ENCODE measurements at places on chromosomes 7 and 10. TPM values are rescaled to one million over a fixed set of nuclear protein-coding genes. Genes with fewer than 3 reads are reported as not detected.
A peak's percentile ranks its signal among the peaks of the same experiment; 100 is the strongest.

GRCh38 chr7:74544706-74545469, 91.2 kb downstream of the GTF2IRD1 start:
- DNase-seq = peak; percentile 33

IDI2 gene
- not detected for total RNA-seq

DNA sequence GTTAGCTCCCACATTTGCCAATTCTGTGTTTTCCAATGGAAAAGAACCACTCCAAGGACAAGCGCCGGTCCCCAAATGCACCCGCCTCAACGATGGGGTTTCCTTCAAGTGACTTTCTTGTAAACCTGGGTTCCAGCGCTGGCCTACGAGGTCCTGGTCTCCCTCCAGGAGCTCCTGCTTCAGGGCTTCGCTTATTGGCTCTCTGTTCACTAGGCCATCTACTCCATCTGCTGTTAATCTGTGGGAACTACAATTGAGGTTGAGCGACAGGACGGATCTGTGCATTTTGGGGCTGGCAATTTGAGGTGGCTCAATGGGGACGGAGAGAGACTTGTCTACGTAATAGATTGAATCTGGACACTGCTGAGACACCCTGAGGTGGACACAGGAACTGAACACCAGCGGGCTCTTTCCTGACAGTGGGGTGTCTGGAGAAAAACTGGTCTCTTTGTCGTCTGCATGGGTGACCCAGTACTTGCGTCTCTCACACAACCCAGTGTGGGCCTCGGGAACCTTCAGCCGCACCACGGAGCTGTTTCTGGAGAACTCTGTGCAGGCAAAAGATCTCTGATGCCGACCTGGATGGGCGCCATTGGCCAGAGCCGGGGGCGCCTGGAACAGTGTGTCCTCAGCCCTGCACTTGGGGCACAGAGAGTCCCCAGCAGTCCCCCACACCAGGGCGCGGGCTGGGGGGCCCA, 115.9 kb upstream of the ADAM12 start:
- DNase-seq = peak; percentile 82

TMEM178B gene
- total RNA-seq = not detected

C7orf57 gene
- 0.09 TPM for total RNA-seq

DNA sequence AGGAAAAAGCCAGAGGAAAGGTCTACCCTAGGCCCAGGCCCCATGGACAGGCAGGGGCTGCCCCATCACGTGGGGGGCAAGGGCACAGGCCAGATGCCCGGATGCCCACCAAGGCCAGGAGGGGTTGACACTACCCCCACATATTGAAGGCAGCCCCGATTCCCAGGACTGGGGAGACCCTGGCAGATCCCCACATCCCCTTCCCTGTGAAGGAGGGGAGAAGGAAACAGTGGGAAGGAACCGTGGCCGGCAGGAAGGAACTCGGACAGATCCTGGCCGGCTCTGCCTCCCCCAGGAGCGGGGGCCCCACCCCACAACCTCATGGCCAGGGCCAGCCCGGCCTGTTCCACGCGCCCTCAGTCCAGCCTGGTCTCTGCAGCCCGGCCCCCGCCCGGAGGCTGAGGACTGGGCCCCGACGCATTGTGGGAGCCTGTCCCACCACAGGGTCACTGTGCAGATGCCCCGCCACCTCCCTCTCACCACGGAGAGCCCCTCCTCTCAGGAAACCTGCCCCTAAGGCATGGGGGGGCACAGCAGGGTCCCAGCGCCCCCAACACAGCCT, 41.3 kb downstream of the PAPOLB start:
- no peak for DNase-seq

SAMD9L gene
- 22.6 TPM for total RNA-seq

EBF3 gene
- total RNA-seq = 14.7 TPM

DNA sequence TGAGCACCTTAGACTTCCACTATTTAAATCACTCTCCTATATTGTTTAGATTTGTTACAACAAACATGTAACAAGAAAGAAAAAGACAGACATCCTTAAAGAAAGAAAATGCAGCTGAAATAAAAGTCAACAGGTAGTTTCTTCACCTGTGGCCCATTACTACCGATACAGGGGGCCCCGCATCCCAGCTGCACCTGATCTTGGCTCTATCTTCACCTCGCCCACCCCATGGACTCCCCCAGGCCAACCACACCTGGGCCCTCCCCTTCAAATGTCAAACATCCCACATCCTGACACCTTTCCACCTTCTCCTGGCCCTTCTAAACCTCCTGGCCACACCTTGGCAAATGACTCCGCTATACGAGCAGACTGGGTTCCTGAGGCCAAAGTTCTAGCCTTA, 7.0 kb downstream of the DDX56 start:
- DNase-seq = no peak

DNA sequence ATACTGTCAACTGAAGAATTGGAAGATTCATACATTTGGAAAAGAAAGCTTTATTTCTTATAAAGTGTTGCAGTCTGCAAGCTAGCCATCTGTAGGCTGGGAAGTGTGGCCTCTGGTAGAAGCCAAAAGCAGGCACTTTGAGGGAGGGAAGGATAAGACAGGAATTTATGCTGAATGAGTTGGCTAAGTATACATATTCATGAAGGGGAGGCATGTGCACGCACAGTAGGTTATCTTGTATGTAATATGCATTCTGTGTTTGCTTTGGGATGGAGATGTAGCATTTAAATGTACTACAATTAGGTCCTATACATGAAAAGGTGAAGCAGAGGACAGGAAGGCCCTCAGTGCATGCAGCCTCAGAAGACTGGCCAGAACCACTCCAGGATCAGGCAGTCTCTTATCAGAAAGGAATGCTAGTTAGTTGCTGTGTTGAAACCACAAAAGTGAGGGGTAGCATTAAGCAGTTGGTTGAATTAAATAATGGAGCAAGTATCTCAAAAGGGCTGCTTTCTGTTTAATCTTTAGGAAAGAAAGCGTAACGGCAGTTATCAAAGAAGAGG, 40.9 kb downstream of the MYO3A start:
- DNase-seq = no peak

- DNase-seq = no peak
Measured at GRCh38 chr10:5199398-5199797, 2.8 kb downstream of the AKR1C4 start.

All from fibroblast of the aortic adventitia (primary cell).